ENCODE measurements at places on chromosomes 7 and 10.

DNA sequence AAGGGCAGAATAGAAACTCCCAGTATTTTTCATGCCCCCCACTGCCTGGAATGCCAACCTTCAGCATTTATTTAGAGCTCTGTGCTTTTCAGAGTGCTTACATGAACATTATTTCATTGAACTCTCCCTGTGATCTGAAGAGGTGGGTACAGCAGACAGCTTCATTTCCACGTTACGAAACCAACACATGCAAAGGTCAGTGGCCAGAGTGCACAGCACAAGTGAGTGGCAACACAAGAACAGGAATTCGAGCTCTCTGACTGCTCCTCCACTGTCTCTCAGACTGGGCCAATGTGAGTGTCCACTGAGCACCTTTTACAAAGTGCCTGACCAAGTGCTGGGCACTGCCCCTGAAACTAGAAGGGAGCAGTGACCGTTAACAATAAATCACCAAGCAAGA, 162.9 kb downstream of the GLI3 start:
- no peak for DNase-seq

GRCh38 chr7:129824291-129825208, 128.2 kb downstream of the UBE2H start:
- DNase-seq = peak; percentile 32

DNA sequence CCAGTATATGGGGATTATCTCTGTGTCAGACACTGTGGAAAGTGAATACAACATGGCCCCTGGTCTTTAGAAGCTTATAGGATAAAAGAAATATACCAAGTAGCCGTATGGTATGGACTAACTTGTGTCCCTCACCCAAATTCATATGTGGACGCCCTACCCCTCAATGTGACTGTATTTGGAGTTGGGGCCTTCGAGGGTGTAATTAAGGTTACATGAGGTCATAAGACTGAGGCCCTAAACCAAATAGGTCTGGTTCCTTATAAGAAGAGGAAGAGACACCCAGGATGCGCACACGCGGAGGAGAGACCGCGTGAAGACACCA, 36.3 kb downstream of the ASB13 start:
- peak; percentile 70 for DNase-seq

- no peak for DNase-seq
Measured at GRCh38 chr10:15579605-15580004, 140.1 kb downstream of the ITGA8 start.

DNA sequence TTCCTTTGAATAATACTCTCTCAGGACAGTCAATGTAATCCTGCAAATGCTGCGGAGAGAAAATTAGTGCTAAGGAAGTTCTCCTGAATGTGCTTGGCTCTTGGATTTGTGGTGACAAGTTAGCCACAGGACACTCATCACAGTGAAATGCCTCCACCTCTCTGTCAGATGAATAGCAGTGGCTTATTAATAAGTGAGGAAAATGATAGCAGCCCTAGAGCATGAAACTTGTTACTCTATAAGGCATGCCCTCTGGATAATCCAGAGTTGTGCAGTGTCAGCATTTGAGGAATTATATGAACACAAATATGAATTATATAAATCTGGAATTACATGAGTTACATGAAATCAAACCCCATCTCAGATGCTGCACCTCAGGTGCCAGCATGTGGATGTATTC, 23.5 kb upstream of the TBX20 start:
- no peak for DNase-seq

DNA sequence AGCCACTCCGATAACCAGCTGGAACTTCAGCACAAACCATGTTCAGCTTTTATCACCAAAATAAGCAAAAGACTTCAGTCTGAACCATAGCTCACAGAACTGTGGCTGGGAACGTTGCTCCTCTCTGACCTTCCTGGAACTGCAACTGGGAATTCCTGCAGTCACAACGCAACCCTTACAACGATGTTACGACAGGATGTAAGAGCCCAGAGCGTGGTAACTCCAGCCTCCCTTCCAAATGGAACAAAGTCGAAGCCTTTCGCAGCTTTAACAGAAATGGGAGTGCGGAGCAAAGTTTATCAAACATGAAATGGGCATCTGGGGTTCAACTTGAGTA, 162.6 kb downstream of the ADAM12 start:
- DNase-seq = no peak

DNA sequence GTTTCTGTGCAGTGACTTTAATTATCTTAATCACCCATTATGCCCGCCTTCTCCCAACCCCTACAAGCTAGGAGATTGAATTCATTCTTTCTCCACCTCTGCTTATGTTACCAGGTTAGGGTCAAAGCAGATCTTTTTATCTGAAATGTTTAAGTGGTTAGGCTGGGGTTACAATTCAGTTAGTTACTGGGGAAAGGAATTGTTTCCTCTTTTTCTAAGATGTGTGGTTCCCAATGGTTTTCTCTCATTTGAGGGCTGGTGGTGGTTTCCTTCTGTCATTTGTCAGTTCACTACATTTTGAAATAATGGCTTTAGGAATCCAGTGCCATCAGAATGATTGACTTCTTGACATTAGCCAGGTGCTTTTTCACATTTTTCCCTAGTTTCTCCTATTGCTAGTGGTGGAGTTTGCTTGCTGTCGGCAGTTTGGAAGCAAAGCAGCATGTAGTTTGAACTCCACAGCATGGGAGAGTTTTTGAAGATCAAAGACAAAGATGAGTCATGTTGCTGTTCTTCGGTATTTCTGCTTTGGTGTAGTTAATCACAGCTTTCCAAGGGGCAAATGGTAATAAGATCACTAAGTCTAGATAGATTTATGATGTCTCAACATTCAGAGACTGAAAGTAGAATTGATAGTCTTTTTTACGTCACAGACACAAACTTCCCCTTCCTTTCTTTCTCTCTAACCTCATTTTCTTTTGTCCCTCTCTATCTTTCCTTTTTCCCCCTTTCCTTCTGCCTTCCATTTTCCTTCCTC, 168.2 kb downstream of the SND1 start:
- DNase-seq = peak; percentile 83

GRCh38 chr10:15801641-15802040, 58.7 kb downstream of the MINDY3 start:
- no peak for DNase-seq

DNA sequence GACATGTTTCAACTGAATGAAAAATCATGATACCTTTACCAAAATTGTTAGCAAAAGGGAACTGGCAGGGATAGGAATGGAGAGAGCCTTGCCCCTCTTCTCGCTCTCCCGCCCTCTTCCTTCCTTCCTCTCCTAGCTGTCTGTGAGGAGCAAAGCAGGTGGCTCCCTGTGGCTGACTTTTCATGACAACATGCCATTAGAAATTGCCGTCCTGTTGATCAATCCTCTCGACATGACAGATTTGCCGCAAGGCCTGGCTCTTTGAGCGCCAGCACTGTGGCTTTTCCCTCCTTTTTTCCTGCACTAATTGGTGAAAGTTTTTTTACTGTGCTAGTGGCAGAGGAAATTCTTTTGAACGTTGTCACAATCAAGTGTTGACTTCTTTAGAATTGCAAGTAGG, 171.1 kb downstream of the TCF7L2 start:
- DNase-seq = peak; percentile 10

- DNase-seq = no peak
Measured at GRCh38 chr10:92894081-92894655, 45.8 kb downstream of the EXOC6 start.

DNA sequence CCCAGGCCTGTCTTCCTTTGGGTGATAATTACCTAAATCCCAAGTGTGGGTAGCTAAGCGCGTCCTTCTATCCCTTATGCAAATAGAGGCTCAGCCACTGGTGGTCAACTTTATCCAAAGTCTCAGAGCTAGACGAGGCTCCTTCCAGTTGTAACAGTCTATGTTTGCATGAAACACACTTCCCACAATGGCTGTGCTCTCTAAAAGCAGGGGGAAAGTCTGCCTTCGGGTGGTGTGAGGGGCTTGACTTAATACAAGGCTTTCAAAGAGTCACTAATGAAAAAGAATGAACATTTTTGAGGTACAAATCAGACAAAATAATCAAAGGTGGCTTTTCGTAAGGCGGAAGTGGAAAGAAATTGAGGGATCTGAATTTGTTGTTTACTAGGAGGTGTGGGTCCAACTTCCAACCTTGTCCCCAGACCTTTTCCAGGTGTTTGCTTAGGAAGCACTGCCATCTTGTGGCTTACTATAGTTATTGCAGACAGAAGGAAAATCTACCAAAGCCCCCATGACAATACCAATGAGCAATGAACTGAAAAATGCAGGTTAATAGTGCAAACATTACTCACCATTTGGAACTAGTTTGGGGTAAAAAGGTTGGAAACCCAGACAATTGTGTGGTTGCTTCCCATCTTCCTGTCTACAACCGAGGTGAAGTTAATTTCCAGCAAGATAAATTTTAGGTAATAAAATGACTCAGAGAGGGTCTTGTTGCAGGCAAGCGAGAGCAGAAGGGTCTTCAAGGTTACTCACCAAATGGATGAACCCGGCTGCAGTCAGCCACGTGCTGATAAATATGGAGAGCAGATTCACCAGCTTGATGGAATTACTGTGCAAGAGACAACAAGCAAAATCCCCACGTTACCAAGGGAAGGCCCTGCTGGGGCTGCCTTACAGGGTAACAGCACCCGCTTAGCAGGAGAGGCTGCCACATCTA, 525.7 kb downstream of the KCNMA1 start:
- peak; percentile 13 for DNase-seq

DNA sequence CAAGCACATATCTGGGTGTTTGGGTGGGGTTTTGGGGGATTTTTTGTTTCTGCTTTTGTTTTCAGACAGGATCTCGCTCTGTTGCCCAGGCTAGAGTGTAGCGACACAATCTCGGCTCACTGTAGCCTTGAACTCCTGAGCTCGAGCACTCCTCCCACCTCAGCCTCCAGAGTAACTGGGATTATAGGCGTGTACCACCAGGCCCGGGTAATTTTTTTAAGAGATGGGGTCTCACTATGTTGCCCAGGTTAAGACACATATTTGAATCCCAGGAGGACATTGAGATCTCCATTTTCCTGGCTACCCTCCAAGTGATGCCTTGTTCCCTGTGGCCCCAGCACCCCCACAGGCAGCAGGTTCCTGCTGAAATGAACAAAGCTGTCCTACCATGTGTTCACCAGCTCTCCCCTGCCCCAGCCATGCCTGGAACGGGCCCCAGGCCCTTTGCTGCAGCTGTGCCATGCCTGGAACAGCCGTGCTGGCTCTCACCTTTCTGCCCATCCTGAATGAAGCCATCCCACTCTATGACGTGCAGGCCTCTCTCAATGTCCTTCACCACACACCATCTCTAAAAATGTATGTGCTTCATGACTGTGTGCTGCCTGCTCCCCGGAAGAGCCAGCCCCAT, 55.0 kb upstream of the DNAAF5 start:
- DNase-seq = no peak

DNA sequence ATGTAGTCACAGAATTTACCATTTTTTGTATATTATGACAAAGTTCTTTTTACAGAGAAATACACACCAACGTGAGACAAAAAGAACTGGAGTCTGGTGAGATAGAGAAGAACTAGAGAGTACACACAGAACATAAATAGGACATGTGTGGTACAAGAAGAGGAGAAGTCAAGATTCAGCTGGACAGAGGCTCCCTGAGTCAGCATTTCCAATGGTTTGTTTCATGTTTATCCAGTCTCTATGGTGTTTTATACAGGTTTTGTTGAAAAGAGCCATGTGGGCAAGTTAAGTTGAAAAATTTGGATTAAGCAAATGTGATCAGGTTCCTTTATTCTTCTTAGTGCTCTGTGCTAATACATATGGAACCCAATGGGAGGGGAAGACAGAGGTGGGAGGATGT, 105.5 kb upstream of the AKR1E2 start:
- DNase-seq = no peak

GRCh38 chr10:70681731-70682005, 9.4 kb downstream of the ADAMTS14 start:
- DNase-seq = no peak

GRCh38 chr10:111344804-111345203, 268.0 kb downstream of the ADRA2A start:
- no peak for DNase-seq

GRCh38 chr7:98352621-98353020, 48.3 kb downstream of the BAIAP2L1 start:
- peak; percentile 7 for DNase-seq

DNA sequence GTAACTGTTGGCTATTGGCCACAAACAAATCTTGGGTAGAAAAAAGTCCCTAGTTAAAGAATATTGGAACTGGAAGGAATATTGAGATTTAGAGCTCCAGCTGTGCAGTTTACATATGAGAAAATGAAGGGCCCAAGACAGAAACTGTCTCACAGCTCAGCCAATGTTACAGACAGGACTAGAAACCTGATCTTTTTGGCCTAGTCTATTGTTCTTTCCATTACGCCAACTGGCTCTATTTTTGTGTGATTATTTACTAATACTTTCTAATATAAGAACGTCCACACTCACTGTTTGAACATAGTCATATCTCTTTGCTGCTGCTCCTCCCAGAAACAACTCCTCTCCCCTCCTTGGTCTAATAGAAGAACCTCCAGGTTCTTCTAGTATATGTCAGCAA, 1.2 kb downstream of the WEE2 start:
- no peak for DNase-seq

DNA sequence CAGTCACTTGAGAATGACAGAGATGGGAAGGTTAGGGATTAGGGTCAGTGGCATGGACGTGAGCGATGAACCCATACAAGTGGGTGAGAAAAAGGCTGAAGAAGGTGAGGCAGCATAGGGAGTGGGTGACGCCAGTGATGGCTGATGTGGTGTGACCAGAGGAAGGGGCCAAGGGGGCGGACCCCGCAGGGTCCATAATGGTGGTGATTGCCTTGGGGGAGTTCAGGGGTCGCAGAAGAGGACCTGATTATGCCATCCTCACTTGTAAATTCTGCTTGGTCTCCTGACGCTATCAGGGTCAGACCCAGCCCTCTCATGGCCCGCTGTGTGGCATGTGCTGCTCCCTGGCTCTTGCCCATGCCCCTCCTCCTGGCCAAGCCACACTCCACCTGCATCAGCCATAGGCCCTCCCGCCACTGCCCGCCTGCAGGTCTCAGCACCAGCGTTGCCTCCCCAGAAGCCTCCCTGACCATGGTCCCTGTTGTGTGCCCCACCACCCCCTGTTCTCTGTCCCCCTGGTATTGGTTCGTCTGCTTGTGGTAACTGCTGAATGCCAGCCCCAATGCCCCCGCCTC, 235.7 kb downstream of the EBF3 start:
- DNase-seq = no peak

- DNase-seq = no peak
Measured at GRCh38 chr7:23743226-23743625, 33.2 kb downstream of the STK31 start.

DNA sequence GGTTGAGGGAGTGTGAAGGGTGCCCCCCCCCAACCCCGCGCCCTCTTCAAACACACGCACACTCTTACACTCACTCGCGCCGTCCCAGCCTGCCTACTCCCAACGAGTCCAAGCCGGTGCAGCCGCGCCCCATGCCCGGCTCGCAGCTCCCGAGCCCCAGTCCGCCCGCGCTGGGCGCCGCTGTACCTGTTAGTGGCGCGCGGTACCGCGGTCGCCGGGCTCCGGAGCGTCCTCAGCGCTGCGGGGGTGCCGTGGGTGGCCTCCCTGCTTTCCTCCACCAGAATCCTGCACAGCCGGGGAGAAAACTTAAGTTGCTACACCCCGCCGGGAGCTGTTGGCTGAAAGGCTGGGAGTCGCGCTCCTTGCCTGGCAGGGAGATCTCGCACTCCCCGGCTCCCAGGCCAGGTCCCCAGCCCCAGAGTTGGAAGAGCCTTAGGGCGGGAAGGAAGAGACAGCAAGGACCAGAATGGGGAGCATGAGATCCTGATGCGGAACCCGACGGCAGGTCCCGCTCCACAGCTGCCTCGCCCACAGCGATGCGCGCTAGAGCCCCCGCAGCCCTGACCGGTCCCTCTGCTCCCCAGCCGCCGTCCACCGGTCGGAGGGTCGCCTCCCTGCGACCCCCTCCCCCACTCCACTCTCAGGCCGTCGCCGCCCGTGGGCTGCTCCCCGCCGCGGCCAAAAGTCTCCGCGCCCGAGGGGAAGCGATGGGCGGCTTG, 863 bp downstream of the ST8SIA6 start:
- peak; percentile 6 for DNase-seq
